ENCODE measurements at places on chromosomes 4 and X. TPM values are rescaled to one million over a fixed set of nuclear protein-coding genes. Genes with fewer than 3 reads are reported as not detected.

Gene LGI2
- 4.4 TPM for total RNA-seq

Gene HMX1
- total RNA-seq = 63.0 TPM

Gene DIAPH2
- total RNA-seq = 29.9 TPM

Gene GPR173
- 26.3 TPM for total RNA-seq

Gene HPGDS
- 1.3 TPM for total RNA-seq

Gene PHOX2B
- 0.55 TPM for total RNA-seq

Gene MAB21L2
- 47.0 TPM for total RNA-seq

Gene ITIH6
- total RNA-seq = 0.11 TPM

Gene C4orf17
- total RNA-seq = not detected
